ENCODE measurements at places on chromosomes 7 and 10.

GRCh38 chr7:28813243-28813962 lies 144.7 kb downstream of the TRIL start:
- no peak for DNase-seq

GRCh38 chr10:3622427-3622826 lies 162.6 kb downstream of the KLF6 start:
- DNase-seq, result no peak

DNA sequence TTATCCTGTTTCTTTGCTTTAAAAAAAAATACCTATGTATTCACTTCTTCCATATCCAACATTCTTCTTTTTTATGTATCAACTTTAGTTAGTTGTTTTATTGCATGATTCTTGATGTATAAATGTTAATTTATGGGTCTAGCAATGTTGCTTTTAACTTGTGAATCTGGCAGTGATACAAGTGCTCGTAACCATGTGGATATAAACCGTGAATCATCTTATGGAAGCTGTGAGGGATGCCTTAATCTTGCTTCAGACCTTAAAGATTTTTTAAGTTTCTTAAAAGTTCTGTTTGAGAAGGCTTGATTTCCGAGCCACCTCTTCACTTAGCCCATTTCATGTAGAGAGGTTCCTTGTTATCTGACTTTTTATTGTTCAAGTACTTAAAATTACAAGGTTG lies 25.9 kb downstream of the HELLS start:
- no peak for DNase-seq

GRCh38 chr7:103388469-103389140 lies 41.2 kb downstream of the PSMC2 start:
- no peak for DNase-seq

DNA sequence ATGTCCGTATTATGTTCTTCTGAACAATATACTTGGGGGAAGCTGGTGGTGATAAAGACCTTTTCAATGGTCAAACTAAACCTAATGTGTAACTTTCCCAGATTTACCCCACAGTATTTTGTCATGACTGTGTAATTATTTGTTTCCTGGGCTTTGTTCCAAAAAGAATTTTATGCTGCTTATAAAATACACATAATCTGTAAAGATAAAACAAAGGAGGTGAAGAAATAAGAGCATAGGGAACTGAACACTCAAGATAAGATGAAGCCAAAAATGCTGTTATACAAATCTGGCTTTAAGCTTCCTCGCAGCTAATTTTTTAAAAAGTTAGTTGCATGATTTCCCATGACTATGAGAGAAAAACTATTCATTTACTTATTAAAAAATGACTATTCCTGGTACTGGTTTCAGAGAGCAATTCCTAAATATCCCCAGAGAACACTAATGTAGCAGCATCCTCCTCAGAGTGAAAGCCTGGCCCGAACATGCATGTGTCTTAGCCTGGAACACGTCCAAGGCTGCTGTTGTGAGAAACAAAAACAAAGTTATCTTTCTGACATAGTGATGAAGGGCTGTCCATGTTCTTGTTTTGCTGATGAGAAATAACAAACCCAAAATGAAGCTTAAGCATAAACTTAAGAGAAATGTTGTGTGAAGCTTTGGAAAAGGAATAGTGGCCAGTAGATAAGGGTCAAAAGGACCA lies 33.9 kb downstream of the MALSU1 start:
- no peak for DNase-seq

DNA sequence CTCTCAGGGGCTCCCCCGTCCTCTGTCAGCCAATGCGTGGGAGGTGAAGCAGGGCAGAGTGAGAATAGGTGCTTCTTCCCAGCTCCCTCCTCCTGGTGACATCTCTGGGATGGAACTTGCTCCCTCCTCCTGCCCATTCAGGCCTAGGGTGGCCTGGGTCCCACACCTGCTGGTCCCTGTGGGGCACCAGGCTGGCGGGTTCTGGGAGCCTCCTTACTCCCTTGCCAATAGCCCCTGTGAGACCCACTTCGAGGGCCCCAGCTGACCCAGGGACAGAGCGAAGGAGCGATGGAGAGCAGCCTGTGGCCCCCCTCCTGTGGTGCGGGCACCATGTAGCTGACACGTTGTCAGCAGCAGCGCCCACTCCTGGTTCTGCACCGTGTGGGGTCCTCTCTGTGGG lies 512.6 kb downstream of the GLRX3 start:
- no peak for DNase-seq

GRCh38 chr10:128642023-128642422 lies 515.8 kb upstream of the MKI67 start:
- no peak for DNase-seq

DNA sequence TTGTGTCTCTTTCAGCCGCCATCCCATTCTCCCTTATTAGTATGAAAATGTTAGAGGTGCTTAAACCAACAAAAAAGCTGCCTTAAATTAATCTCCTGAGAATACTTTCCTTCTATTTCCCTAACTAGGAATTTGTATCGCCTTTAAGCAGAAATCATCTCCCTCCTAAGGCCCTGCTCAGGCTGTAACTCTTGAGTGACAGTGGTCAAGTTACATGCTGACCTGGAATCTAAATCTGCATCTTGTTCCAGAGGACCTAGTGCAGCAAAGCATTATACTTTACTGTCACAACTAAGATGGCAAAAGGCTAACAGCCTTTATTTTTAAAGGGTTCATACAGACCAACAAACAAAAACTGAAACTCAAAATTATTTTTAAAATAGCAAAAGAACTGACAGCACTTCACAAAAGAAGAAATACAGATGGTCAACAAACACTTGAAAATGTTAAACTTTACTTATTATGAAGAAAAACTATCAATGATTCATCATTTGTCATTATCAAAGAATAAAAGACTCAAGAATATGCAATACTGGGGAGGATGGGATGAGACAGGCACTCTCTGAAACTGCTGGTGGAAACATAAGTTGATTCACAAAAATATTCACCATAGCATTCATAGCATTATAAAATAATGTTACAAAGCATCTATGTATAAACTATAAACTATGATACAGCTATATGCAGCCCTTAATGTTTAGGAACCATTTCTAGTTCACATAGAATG lies 11.0 kb downstream of the CYREN start:
- no peak for DNase-seq

- peak; percentile 49 for DNase-seq
Observed at GRCh38 chr7:130941322-130942210, 207.6 kb upstream of the KLF14 start.

DNA sequence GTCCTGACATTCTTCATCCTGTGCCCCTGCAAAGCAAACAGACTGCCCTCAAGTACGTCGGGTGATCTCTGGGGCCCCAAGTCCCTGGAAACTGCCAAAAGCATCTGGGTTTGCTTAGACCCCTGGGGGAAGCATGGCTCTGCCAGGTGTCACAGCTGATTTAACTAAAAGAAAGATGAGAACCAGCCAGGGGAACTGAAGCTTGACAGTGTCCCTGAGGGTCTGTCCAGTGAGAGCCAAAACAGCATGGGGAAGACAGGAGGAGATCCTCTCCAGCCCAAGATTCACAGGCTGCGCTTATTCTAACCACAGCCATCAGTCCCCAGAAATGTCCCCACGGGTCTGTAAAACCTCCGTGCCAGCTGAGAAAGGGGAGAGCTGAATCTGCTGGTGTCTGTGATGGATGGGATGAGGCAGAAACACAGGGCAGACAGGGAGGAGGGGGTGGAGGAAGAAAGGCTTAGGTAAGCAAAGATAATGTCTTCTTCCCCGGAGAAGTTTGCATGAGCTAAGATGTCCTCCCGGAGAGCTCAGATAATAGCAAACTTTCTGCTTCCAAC lies 21.3 kb downstream of the CCDC3 start:
- no peak for DNase-seq

GRCh38 chr7:38282081-38282480 lies 8.6 kb upstream of the TARP start:
- DNase-seq, result no peak

All from HL-60 (cell line).